ENCODE measurements at places on chromosomes 1 and 21.

DNA sequence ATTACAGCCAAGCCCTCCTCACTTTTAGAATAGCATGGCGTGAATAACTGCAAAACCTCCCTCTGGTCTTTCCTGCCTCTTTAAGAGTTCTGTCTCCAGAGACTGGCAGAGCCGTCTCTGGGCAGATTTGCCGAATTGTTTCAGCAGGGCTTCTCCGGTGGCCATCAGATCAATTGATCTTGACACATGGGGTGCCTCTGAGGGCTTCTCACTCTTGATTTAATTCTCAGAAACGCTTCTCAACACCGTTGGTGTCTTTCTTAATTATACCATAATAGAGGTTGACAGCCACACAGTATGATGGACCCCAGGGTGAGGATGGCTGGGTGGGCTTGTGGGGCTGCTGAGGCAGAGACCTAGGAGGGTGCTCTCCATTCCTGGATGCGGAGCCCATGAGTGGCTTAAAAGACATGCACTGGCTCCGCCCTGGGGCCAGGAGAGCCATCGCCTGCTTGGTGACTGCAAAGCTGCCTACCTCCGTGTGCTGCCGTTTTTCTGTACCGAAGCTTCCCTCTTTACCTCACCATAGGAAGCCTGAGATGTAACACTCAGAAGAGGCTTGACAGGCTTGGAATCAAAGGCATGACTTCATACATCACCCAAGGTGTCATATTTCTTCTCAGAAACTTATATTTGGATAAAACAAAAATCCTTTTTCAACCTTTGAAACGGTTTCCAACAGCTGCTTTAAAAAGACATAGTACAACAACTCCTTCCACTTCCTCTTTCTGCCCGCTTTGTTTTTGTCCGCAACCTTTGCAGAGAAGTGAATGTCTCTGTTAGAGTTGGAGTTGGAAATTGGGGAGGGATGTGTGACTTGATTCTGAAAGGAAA lies 82.9 kb downstream of the GALNT2 start:
- no peak for DNase-seq

DNA sequence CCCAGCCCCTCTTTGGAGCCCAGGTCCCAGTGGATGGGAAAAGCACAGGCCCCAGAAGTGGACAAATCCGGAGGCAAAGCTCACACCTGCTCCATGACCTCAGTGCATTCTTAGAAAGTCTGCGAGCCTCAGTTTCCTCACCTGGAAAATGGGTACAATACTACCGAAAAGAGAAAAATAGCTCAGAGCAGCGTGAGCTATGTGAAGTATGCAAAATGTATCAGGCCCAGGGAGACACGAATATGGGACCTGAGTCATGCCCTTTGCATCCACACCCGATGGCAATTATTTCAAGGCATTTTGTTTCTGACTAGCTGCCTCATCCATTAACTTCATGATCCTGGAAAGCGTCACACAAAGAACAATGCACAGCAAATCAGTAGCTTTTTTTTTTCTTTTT lies 9.2 kb downstream of the ALDH4A1 start:
- no peak for DNase-seq

DNA sequence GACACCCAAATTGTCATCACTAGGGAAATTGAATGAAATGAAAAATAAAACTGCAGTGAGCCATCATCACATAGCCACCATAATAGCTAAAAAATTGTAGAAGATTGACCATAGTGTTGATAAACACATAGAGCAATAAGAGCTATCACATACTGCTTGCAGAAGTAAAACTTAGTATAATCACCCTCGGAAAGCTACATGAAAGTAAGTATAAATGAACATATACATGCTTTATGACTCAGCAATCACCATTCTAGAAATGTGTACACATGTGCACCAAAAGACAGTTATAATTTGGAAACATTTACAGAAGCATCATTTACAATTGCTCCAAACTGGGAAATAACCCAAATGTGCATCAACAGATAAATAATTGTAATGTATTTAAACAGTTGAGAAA lies 153.1 kb upstream of the LRRC7 start:
- DNase-seq: no peak

- no peak for DNase-seq
Measured at GRCh38 chr1:193321242-193321840, 134.9 kb upstream of the B3GALT2 start.
